ENCODE measurements at places on chromosomes 1 and 21. TPM values are rescaled to one million over a fixed set of nuclear protein-coding genes. Genes with fewer than 3 reads are reported as not detected.
A peak's percentile ranks its signal among the peaks of the same experiment; 100 is the strongest.

- DNase-seq, result no peak
These were observed 323.0 kb downstream of the OMA1 start for GRCh38 chr1:58223522-58223921.

DNA sequence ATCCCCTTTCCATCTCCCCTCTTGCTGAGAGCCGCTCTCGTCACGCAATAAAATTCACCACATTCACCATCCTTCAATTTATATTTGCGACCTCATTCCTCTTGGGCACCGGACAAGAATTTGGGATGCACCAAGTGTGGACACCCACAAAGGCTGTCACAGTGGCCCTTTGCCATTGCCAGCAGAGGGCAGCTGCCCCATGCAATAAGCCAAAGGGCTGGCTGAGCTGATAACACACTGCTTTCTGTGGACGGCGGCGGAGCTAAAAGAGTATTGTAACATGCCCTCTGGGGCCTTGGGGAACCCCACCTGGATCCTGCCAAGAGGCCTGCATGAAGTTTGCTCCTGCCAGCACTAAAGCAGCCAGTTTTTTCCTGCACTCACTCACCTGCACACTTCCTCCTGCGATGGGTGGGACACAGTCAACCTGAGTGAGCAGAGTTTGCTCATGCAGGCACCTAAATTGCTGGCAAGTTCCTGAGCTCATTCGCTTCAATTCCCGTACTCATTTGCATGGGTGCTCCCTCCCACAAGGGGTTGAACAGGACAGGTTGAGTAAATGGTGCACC lies 792.3 kb upstream of the ADAMTS5 start:
- DNase-seq, result no peak

DNA sequence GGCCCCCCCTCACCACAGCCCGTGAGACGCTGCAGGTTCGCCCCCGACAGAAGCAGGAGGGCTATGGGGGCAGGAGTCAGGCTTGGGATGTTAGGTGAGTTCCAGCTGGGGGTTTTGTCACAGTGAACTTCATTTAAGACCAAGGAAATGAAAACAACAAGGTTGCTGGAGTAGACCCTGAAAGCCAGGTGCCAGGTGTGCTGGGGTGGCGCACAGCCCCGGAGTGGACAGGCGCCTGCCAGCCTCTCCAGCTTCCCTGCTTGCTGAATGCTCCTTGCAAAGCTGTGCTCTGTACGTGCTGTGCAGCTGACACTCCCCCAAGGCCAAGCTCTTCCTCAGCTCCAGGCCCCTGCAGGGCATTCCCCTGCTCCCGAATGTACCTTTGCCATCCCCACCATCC lies 102.4 kb downstream of the PGBD5 start:
- DNase-seq, result peak; percentile 22

The TRIM63 gene
- total RNA-seq, result 2.4 TPM

The STYXL2 gene
- not detected for total RNA-seq

The RNF186 gene
- not detected for total RNA-seq

The KMO gene
- total RNA-seq, result not detected

The PRMT6 gene
- total RNA-seq, result 8.9 TPM

Measured in suprapubic skin (tissue), 4 donors.